ENCODE measurements at places on chromosomes 3 and 15.

- DNase-seq: peak; percentile 13
Observed at GRCh38 chr15:77650265-77650664, 17.6 kb upstream of the LINGO1 start.

DNA sequence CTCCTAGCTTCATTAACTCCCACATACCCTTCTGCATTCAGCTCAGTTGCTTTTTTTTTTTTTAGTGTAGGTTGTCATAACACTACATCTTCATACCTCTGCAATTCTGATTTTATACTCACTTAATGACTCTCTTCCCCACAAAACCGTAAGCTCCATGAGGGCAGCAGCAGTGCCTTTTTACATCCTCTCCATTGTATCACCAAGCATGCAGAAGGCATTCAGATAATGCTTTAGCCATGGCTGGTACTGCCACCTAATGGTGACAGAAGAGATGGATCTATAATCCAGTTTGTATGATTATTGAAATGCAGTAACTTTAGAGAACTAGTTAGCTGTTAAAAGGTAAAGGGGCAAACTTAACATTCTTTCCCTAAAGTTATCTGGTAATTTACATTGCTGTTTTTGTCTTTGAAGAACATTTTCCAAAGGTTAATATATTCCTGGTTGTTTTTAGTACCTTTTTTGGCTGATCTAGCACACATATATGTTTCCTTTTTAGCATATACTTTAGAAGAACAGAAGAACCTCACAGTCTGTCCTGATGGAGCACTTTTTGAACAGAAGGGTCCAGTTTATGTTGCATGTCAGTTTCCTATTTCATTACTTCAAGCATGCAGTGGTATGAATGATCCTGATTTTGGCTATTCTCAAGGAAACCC is 36.8 kb downstream of the ATP1B3 start:
- DNase-seq: peak; percentile 68

DNA sequence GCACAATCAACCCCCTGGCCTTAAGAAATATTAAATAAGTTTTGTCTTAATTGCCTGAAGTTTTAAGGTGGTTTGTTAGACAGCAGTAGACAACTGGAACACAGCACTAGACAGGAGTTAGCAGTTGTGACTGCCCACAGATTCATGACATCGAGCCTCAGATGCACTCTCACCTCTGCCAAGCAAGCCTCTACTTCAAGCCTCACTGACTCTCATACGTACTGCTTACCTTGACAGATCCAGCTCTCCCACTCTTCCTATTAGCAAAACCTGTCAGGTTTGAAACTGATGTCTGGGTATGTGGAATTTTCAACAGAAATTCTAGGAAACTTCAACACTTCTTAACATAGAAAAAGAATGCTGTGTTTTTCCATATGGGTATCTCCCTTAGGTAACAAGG is 382.9 kb upstream of the DPH6 start:
- no peak for DNase-seq

DNA sequence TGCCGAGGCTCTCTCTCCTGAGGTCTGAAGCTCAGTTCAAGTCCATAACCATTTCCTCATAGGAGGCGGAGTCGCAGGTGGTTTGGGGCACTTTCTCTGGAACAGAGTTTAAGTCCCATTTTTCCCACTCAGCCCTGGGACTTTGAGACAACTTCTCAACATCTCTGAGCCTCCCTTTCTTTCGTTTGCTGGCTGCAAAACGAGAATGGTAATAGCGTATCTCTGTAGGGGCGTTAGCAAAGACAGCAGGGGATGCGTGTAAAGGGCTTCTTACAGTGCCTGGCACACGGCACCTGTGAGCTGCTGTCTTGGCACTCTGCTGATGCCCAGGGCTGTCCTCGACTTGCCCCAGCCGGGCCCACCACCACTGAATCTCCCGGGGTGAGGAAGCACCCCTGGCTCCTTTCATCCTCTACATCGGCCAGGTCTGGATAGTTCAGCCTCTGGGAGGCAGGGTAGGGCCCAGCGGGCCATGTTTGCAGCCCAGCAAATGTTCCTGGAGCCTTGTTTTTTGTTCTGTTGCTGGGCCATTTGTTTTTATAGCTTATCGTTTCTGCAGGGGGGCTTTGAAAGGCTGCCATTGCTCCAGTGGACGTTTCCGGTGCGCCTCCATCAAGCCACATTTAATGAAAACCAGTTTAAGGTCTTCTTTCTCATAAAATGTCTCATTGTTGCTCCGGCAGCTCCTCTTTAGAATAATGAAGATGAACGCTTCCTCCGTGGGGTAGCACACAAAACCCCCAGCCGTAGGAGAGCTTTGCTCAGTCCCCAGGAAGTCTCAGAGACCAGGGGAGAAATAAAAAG is 60.0 kb upstream of the WNT5A start:
- DNase-seq: no peak

DNA sequence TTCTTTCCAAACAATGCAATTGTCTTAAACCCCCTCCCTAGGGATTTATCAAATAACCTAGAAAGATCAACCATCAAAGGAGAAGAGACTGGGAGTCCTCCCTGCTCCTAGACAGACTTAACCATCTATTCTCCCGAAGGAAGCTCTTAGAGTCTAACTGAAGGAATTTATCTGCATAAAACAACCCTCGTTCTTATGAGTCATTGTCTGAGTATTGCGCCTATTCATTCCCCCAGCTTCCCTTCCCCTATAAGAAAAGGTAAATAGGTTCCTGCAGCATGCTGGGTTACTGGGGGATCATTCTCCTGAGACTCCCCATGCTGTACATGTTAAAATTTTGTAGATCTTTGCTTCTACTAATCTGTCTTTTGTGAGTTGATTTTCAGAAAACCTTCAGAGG is 412.7 kb downstream of the OCA2 start:
- DNase-seq: peak; percentile 15

DNA sequence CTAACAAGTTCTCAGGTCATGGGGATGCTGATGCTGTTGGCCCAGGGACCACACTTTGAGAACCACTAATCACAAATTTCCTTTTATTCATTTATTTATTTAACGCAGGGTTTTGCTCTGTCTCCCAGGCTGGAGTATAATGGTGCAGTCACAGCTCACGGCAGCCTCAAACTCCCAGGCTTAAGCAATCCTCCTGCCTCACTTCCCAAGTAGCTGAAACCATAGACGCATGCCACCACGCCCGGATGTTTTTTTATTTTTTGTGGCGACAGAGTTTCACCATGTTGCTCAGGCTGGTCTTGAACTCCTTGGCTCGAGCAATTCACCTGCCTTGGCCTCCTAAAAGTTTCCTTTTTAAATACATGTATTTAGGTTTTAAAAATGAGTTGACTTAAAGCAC is 20.7 kb upstream of the ISLR2 start:
- no peak for DNase-seq

GRCh38 chr15:70236341-70237086 is 138.8 kb upstream of the TLE3 start:
- DNase-seq: peak; percentile 88

DNA sequence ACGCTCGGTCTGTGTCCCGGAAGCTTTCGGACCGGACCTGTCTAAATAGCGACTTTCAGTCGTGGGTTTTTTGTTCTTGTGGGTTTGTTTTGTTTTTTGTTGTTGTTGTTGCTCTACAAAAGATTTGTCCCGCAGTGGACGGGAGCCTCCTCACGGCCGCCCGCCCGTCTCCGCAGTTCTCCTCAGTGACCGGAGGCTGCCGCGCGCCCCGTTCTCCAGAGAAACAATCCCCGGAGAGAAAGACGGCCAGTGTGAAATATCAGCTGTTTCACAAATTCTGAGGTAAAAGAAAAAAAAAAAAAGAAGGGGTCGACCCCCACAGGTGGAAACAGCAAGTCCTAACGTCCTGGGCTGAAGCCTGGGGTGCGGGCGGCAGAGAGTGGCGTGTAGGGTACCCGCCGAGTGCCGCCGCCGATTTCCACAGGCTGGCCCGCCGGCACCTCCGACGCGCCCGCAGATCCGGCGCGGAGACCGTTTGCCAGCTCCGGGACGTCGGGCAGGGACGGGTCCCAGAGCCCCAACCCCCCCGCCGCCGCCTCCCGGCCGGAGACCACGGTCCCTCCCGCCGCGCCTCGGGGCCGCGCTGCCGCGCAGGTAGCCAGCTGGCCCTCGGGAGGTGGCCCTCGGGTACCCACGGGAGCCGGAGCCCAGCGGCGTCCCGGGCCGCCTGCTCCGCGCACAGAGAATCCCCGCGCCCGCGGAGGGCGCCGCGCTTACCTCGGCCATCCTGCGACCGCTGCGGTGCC is 478 bp downstream of the BNC1 start:
- peak; percentile 57 for DNase-seq

DNA sequence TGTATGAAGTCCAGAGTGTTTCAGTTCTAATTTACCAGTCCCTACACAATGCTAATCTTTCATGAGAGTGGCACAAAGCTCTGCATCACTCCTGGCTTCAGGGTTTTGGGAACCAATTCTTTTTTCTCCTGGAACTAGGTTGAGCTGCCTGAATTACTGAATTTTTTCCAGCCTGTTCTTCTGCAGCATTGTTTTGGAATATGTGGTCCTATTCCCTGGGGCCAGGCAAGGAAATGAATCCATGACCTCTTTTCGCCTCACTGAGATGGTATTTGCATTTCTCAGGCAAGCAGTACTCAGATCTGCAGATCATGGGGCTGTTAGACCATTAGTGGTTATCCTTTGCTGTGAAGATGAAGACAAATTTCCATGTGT is 25.6 kb upstream of the GPR171 start:
- DNase-seq: peak; percentile 83

DNA sequence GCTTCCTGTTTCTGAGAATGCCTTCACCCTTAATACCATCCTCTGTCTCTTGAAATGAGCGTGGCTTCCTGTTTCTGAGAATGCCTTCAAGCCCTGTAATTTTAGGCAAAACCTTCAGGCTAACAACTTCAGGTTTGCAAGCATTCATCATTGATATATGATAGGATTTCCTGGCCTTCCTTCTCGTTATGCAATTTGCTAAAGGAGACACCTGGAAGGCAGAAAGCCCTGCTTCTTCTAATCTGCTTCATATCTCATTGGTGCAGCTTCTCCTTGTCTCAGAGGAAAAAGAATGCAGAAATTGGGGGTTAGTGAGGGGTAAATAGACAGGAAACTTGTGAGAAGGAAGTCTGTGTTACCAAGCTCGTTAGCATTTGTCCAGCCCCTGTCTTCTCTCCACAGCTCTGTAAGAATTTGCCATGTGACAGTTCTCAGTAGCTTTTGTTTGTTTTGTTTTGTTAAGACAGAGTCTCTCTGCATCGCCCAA is 7.3 kb downstream of the ARL6IP5 start:
- peak; percentile 17 for DNase-seq
